Non-pigmented ciliary epithelial cell (primary cell): ENCODE measurements at places on chromosomes 5 and 9.

GRCh38 chr5:43367453-43367852 lies 44.7 kb downstream of the CCL28 start:
- DNase-seq = no peak

GRCh38 chr5:7376871-7377270 lies 19.1 kb upstream of the ADCY2 start:
- no peak for DNase-seq

- no peak for DNase-seq
Measured at GRCh38 chr9:129494113-129494789, 126.7 kb downstream of the C9orf50 start.

DNA sequence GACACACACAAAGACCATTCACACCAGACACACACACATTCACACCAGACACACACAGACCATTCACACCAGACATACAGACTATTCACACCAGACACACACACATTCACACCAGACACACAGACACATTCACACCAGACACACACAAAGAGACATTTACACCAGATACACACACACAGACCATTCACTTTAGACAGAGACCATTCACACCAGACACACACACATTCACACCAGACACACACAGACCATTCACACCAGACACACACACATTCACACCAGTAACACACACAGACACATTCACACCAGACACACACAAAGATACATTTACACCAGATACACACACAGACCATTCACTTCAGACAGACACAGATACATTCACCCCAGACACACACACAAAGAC lies 29.0 kb upstream of the FCN1 start:
- no peak for DNase-seq

DNA sequence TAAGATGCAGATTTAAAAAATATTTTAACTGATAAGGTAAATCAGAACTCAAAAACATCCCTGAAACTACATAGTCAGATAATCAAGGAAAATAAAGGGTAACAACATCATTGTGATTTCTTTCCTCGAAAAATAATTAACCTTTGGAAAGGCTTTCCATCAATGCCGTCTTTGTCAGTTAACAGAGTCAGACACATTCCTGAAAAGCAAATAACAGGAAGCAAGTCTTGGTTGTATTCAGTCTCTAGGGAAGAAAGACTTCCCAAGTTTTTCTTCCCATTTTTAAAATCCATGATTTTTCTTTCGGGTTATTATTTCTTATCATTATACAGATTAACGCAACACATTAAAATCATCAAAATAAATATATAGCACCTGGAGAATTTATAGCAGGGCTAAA lies 256.4 kb upstream of the CDH6 start:
- no peak for DNase-seq

DNA sequence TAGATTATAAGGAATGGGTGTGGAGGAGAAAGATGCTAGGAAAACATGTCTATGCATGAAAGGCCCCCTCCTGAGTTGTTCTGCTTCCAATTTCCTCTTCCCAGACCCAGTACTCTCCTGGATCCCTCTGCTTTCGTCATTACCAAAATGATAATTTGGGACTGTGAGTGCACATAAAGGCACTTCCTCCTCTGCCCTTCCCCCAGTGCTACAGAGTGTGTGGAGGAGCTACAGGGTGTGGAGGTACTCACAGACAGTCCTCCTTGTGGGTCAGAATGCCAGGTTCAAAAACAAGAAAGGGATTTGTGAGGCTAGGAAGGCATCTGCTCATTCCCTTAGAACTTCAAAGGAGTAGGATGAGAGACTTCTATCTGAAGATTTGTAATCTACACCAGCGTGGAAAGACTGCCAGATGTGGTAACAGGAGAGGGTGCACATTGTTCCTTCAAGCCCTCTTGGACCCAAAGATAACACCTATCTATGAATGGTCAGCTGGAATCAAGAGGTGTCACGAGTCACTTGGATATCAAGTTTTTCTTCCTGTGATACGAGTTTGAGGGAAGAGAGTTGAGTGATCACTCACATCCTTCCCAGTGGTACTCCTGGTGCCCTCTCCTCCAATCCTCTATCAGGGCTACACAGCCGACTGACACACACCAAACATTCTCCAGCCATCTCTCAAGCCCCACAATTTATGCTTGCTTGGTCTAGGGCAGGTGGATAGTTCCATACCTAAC lies 201.1 kb downstream of the EPB41L4A start:
- DNase-seq = no peak
